ENCODE measurements at places on chromosomes 4 and X.

DNA sequence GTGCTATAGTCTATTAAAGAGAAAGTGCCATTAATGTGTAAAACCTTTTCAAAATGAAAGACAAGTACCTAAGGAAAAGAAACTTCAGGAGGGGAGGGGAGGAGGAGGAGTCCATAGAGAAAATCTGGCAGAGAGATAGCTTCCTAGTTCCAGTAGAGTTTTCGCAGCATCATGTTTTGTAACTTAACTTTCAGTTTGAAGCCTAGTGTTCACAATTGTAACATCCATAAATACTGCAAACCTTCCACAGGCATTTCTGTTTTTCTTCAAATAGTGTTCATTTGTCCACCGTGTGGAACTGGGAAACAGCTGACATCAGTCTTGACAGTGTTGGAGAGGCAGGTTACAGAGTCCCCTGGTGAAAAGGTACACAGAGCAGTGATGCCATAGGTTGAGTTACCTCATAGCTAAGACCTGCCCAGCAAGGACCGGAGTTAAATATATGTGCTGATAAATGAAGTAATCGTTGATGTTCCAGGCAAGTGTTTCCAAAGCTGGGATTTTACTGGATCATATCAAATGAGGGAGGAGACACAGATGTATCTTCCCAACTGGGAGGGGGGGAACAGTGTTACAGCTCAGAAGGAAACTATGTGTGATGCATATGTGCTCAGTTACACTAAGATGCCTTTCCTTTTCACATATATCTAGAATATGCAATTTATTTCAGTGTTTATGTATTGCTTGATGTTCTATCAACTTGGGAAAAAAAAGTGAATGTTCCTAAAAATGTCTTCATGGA lies 369.5 kb upstream of the FAM241A start:
- no peak for DNase-seq

DNA sequence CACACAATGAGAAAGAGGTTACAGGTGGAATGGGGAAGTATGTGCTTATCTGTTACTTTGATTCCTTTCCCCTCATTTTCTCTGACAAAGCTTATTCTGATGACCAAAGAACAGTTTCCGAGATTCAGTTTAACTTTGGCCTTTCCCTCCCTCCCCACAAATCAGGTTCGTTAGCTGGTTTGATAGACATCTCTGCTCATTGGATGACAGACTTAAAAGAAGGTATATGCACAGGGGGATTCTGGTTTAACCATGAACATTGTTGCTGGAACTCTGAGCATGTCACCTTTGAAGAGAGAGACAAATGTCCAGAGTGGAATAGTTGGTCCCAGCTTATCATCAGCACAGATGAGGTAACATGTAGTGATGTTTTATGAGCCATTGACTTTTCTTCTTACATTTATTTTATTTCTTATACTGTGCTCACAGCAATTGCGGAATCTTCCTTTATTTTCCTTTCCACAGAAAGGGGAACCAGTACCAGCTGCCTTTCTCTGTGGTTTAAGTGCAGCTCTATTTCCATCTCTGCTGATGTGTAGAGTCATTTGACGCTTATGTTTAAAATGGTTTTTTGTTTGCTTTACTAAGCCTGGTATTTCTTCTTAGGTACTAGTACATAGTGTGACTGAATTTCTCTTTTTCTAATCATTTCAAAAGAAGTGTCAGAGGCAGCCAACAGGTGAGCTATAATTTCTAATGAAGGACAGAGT lies 125.0 kb downstream of the AKAP4 start:
- no peak for DNase-seq

DNA sequence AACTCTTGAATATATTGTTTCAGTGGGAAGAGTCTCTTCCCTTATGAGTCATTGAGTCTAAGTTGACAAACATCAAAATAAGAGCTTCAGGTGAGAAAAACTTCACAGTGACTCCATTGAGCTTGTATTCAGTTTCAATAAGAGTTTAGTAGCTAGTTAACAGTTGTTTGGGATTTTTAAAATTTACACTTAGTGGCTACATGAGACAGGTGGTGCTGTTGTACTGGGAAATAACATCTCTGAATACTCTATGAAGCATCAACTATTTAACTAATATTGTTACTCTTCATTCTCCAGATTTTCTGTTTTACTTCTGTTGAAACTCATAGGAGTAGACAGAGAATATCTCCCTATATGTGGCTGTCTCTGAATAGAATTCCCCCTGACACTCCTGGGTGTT lies 1609.1 kb downstream of the C4orf33 start:
- no peak for DNase-seq

GRCh38 chr4:70984589-70984988 lies 8.9 kb upstream of the DCK start:
- no peak for DNase-seq

DNA sequence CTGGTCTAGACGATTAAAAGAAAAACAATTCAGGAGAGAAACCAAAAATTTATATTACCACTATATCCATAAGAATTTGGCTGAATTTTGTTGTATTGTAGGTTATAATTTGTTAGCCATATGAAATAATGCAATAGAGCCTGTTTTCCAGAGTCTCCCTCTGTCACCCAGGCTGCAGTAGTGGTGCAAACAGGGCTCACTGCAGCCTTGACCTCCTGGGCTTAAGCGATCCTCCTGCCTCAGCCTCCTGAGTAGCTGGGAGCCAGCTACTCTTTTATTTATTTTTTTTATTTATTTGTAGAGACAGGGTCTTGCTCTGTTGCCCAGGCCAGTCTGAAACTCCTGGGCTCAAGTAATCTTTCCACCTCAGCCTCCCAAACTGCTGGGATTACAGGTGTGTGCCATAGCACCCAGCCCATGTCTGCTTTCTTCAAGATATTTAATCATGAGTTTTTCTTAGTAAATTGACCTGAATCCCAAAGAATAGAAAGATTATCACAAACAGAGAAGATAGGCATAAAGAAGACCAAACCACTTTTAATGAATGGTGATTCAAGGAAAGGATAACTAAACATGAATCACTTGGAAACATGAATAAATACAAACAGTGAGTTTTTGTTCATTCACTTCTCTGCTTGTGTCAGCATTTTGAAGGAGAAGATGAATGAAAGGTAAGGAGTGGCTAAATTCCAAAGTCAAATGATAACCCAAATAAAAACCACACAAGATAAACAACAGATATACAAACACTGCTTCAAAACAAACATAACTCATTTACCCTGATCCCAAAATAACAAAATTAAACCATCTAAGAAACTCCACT lies 82.1 kb downstream of the PPP3CA start:
- no peak for DNase-seq

DNA sequence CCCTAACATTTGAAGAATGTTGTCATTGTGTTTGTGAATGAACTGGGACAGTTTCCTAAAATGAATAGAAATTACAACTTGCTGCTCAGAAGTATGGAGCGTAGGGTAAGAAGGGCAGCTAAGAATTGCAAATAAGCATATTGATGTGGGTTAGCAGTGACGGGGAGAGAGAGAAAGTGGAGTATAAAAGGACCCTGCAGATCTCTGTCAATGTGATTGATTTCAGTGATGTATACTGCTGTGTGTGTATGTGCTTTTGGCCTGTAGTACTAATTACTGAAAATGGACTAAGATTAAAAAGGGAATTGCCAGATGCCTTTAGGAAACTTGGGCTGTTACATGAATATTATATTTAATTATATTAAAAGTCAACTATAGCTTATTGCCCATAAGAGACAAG lies 7.8 kb upstream of the MFAP3L start:
- DNase-seq: no peak

DNA sequence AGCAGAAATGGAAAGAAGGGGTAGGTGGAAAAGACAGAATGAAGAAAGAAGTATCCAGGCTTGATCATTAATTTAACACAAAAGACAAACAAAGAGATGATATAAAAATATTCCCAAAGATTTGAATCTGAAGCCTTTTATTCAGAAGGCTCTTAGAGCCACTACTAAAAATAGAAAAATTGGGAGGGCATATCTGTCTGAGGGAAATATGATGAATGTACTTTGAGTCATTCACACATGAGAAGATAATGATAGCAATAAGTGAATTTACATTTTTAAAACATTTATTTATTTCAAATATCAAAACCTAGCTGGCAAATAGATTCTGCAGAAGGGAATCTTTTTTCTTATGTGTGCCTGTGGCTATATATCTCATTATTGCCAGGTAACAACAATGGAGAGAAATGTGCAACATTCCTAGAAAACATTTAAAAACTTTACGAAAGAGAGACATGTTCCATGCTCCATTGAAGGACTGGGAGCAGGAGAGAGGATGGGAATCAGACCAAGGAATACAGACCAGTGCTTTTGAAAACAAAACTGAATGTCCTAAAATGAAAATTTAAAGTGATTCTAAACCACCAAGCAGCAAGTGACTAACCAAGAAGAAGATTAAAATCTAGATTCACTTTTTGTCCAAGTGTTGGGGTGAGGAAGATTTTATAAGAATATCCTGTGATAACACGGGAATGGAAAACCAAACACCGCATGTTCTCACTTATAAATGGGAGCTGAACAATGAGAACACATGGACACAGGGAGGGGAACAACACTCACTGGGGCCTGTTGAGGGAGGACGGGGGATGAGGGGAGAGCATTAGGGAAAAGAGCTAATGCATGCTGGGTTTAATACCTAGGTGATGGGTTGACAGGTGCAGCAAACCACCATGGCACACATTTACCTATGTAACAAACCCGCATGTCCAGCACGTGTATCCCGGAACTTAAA lies 41.2 kb downstream of the ANXA5 start:
- no peak for DNase-seq

GRCh38 chr4:172207886-172208285 lies 394.7 kb downstream of the GALNTL6 start:
- no peak for DNase-seq

DNA sequence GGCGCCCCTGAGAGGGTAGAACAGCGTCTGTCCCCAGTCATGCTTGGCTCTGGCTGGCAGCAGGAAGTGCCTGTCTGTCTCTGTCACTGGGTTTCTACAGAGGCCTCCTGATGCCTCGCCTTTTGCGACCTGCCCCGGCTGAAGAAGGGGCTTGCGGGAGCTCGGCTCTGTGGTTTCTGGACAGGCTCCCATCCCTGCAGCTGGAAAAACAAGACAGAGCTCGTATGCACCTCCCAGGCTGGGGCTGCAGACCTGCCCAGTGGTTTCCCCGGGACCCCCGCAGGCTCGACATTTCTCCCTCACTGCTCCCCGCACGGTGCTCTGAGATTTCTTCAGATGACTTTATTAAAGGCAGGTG lies 57.0 kb upstream of the SORCS2 start:
- DNase-seq: no peak

DNA sequence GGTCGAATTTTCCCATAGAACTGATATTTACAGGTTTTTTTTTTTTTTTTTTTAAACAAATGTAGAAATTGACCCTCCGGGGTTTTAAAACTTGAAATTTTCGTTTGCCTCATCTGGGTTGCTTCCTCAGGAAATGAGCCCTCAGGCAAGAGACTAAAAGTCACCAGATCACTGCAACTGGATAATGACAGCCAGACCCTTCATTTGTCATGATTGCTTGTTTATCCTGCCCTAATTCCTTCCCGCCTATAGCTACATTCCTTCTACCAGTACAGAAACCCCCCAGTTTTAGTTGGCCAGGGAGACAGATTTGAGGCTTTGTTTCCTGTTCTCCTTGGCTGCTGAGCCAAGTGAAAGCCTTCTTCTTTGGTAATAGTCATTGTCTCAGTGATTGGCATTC lies 44.0 kb upstream of the IGFBP7 start:
- DNase-seq: no peak

- DNase-seq: no peak
Measured at GRCh38 chr4:53601251-53601764, 10.0 kb upstream of the LNX1 start.

- DNase-seq: no peak
Measured at GRCh38 chr4:37862961-37863360, 27.9 kb upstream of the TBC1D1 start.

DNA sequence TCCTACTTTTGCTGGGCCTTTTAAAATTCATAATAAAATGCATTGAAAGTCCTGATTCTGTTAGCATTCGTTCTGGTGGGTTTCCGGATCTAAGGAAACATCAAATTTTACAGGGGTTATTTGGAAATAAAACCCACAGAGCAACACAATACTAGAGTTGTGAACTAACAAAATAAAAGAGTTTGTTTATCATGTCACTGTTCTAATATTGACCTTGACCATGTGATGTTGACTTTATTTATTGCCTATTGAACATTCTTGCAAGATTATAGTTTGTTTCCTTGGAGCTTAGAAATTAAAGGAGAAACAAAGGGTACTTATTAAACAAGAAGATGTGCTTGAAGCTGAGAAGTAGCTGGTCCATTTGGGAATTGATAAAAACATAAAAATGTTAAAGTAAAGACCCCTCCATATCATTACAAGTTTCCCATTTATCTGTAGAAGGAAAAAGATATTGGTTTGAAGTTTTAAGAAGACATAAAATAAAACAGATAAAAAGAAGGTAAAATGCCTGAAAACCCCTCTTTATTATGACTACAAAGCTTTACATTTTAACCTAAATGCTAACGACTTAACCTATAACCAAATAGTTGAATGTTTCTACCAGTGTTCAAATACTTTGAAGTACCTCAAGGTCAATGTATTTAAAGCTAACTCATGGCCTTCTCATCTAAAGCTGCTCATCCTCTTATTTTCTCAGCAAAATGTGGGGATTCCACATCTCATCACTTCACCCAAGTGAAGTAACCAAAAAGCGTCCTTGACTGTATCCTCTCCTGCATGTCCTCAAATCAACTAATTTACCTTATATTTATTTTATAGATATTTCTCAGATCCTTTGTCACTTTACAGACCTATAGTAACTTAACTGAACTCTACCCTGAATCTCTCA lies 179.6 kb downstream of the GASK1B start:
- DNase-seq: no peak

DNA sequence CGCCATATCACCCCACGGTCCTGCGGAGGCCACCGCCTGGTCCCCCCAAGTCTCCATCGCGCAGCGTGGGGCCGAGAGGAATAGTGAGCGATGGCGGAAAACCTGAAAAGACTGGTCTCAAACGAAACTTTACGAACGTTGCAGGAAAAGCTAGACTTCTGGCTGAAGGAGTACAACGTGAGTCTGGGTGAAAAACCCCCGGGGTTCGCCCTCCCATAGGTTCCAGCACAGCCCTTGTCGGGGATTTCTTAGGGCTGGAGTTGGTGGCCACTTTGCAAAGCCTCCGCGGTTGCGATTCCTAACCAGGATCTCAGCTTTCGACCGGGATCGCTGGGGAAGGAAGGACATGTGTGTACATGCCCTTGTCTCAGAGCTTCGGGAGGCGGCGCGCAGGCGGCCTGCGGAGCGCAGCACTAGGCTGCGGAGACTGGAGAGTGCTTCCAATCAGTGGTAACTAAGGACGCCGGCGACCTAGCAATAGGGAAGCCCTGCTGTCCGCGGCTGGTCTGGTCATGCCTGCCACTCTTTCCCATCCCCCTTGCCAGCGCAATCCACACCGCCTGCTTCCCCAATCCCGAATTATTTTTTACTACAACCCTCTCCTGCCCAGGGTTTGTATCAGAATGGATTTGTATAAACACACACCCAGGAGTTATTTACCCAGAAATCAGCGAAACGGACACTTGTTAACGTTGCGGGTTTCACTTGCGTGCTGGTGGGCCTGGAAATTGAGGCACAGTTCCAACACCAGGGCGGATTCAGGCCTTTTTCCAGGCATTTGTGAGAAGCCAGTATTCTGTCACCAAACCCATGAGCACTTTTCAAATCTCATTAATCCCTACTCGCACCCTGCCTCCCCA lies 741 bp downstream of the SPATA18 start:
- peak; percentile 2 for DNase-seq

- no peak for DNase-seq
Measured at GRCh38 chr4:129335276-129335675, 239.3 kb downstream of the C4orf33 start.

Measured in T-helper 1 cell (primary cell).